ENCODE measurements at places on chromosomes 1 and 21. TPM values are rescaled to one million over a fixed set of nuclear protein-coding genes. Genes with fewer than 3 reads are reported as not detected.

GRCh38 chr1:98766255-98766654 lies 104.7 kb downstream of the SNX7 start:
- no peak overlapping the region for H3K4me3 ChIP-seq
- no peaks in the 10 kb centered on the region for H3K4me1 ChIP-seq
- DNase-seq, result no peak
- H3K27me3 ChIP-seq, result no peaks in the 10 kb centered on the region
- no peaks in the 10 kb centered on the region for H3K36me3 ChIP-seq

- DNase-seq, result no peak
- H3K27ac ChIP-seq, result no peak overlapping the region
- H3K36me3 ChIP-seq, result no peaks in the 10 kb centered on the region
- peaks cover 9% of the 10 kb centered on the region for H3K27me3 ChIP-seq
Observed at GRCh38 chr1:183638649-183639387, 3.2 kb upstream of the ARPC5 start.

DNA sequence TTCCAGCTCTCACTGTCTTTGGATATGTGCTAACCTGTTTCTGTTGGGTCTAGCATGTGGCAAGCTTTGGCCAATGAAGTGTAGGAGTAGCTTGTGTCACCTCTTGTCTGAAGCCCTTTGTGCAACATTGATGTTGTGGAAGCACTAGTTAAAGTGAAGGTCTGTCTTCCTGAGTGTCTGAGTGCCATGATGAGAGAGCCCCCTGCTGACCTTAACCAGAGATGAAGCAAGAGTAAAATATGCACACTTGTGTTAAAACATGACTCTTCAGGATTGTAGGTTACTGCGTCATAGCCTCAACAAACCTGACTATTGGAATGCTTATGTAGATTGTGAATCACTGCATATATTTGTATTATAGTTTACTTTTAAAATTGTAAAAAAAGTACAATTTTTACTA lies 103.7 kb downstream of the NCAM2 start:
- H3K4me1 ChIP-seq, result peaks cover 10% of the 10 kb centered on the region
- H3K27ac ChIP-seq, result no peak overlapping the region
- peak; percentile 76 for DNase-seq
- no peaks in the 10 kb centered on the region for H3K27me3 ChIP-seq

GRCh38 chr1:50080904-50081586 lies 27.7 kb upstream of the ELAVL4 start:
- peak; percentile 59 for DNase-seq
- no peaks in the 10 kb centered on the region for H3K36me3 ChIP-seq
- no peaks in the 10 kb centered on the region for H3K27me3 ChIP-seq
- no peaks in the 10 kb centered on the region for H3K4me1 ChIP-seq
- no peak overlapping the region for H3K27ac ChIP-seq
- H3K4me3 ChIP-seq, result no peak overlapping the region

DNA sequence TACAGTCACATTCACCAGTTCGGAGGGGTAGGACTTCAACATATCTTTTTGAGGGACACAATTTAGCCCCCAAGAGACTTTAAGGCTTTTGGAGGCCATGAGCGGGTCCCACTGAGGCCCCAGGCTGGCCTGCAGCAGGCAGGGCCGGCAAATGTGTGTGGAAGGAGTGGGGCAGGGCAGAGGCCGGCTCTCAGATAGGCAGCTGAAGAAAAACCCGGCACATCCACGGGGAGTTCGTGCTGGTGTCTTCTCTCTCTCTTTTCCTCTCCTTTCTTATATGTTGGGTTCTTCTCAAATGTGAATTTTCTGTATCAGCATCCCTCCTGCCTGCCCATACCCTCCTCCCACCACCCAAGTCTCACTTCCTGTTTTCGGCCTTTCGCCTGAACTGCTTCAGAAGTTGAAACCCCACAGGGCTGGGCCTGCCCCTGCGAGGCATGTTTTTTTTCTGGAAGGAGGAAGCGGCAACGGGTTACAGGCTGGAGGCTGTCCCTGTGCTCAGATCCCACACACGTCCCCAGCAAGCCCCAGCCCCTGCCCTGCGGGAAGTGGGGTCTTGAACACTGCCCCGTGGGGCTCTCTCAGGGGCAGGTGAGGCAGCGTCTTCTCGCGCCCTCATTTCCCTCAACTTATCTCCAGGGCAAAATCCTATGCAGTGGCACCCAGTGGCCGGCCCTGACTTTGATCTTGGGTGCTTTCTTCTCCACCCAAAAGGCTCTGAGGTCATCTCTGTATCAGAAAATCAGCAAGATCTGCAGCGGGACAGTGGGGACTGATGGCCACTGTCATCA lies 9.7 kb upstream of the UMODL1 start:
- peaks cover 18% of the 10 kb centered on the region for H3K4me1 ChIP-seq
- no peak for DNase-seq
- H3K27ac ChIP-seq, result no peak overlapping the region
- H3K36me3 ChIP-seq, result no peaks in the 10 kb centered on the region

DNA sequence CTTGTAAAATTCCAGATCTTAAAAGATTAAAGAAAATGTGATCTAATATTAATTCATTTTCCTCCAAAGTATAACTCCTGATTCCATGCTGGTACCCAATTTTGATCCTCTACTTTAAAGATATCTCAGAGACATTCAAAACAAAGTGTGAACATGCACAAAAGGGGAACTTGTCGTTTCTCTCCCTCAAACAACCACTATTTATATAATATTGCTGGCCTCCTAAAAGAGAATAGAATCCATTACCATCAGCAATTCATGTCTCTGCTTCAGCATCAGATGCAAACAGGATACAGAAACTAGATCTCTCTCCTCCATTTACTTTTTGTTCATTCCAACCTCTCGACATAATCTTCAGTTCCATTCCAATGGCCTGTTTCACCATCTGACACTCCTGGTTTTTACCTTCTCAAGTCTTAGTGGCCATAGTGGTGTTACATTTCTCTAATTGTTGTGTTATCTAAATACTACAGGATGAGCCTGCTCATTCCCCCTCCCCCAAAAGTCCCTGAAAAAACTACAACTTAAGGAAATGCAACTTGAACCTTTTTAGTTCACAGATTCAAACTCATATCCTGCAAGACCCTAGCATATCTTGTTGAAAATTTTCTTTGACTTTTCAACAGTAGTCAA lies 4.1 kb downstream of the NRIP1 start:
- H3K27me3 ChIP-seq, result peaks cover 17% of the 10 kb centered on the region
- H3K4me3 ChIP-seq, result peak overlapping the region; percentile 17
- no peaks in the 10 kb centered on the region for H3K36me3 ChIP-seq
- H3K4me1 ChIP-seq, result peaks cover 53% of the 10 kb centered on the region
- no peak for DNase-seq

- H3K4me1 ChIP-seq, result peaks cover 40% of the 10 kb centered on the region
- DNase-seq, result peak; percentile 75
- peak overlapping the region; percentile 14 for H3K27ac ChIP-seq
- no peaks in the 10 kb centered on the region for H3K27me3 ChIP-seq
- peak overlapping the region; percentile 85 for H3K4me3 ChIP-seq
Observed at GRCh38 chr1:112957133-112957812, 1.3 kb upstream of the SLC16A1 start.

DNA sequence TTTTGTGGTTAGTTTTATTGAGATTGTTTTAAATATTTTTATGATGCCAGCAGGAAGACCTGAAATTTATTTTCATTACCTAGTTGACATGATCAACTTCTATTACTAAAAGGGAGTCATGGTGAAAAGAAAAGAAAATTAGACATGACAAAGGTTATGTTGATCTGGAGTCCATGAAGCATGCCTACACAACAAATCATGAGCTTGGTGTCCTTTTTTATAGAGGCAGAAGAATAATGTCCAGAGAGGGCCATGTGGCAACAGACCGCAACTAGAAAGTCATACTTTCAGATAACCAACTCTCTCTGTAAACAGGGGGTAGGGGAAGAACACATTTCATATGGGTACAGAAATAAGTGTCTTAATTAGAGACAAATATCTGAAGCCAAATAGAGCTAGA lies 175.5 kb upstream of the HOOK1 start:
- H3K36me3 ChIP-seq, result no peaks in the 10 kb centered on the region
- no peaks in the 10 kb centered on the region for H3K27me3 ChIP-seq
- no peak for DNase-seq
- H3K4me3 ChIP-seq, result no peak overlapping the region

DNA sequence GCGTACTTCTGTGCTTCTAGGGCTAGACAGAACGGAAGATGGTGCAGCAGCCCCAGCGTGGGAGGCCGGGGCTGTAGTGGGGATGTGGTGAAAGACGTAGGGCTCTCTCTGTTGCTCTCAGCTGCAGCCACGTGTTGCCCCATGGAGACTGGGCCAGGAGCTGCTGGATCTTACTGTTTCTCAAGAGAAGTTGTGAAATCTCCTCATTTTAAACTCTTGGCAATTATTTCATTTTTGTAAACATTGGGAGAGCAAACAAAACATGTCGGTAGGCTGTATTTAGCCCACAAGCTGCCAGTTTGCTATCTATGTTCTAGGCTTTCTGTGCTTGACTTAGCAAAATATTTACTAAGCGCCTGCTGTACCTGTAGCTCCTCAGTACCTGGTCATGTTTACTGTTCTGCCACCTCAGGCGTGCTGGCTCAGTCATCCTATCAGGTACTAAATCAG lies 15.9 kb upstream of the ELOA start:
- H3K27ac ChIP-seq, result no peak overlapping the region
- H3K27me3 ChIP-seq, result no peaks in the 10 kb centered on the region
- H3K36me3 ChIP-seq, result no peaks in the 10 kb centered on the region
- 0 out of 2 replicates have a peak, but pooled peaks cover 3% of the 10 kb centered on the region for H3K4me1 ChIP-seq

GRCh38 chr1:42679364-42679983 lies 2.7 kb upstream of the YBX1 start:
- no peak for DNase-seq
- peaks cover 6% of the 10 kb centered on the region for H3K4me1 ChIP-seq
- peaks cover 3% of the 10 kb centered on the region for H3K36me3 ChIP-seq
- no peak overlapping the region for H3K27ac ChIP-seq

DNA sequence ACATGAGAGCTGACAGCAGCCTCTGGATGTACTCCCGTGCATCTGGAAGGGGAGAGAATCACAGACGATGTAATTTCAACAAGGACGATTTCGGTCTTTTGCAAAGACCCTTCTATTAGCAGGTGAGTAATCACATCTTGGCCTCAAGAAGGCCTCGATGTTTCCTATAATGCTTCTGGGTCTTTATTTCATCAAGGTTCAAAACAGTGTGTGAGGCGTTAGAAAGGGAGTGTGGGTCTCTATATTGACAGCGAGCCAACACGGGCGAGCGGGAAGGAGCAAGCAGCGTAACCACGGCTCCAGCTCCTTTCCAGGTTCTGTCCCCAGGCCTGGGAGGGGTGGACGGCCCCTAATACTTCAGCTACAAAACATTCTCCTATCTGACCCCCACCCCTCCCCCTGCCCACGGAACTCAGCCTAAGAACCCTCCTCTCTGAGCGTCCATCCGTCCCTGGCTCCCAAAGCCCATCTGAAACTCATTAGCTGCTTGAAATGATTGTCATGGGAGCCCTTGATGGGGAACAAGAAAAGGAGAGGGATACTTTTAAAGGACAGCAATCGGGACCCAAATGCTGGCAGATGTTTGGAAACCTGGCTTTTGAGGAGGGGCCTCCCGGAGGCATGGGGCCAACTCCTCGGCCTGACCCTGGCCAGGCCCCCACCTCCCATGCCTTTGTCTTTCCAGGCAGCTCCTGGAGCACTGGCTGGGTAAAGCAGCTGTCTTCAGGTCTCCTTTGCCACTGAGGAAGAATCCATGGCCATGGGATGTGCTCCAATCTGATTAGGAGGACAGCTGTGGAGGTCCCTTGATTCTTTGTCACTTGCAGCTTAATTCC lies 250.8 kb downstream of the FOXD2 start:
- H3K4me3 ChIP-seq, result no peak overlapping the region
- no peaks in the 10 kb centered on the region for H3K27me3 ChIP-seq
- no peak for DNase-seq
- no peaks in the 10 kb centered on the region for H3K36me3 ChIP-seq
- no peak overlapping the region for H3K27ac ChIP-seq

- no peaks in the 10 kb centered on the region for H3K4me1 ChIP-seq
- no peak overlapping the region for H3K4me3 ChIP-seq
- no peak for DNase-seq
- no peaks in the 10 kb centered on the region for H3K27me3 ChIP-seq
Observed at GRCh38 chr1:41623736-41624135, 139.3 kb upstream of the EDN2 start.

DNA sequence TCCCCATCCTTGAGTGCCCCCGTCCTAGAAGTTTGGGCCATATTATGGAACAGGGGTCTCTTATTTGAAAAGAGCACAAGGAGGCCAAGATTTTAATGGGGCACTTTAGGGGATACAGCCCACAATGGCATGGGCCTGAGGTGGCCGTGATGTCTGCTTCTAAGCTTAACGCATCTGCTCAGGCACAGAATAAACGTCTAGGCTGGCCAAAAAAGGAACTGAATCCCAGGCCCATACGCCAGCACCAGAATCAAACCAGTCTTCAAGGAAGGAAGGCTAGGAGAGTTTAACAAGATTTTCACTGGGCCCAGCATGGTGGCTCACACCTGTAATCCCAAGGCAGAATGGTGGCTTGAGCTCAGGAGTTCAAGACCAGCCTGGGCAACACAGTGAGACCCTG lies 9.2 kb upstream of the SARS1 start:
- no peaks in the 10 kb centered on the region for H3K27me3 ChIP-seq
- no peak overlapping the region for H3K4me3 ChIP-seq
- H3K4me1 ChIP-seq, result no peaks in the 10 kb centered on the region
- no peak overlapping the region for H3K27ac ChIP-seq
- no peak for DNase-seq

- H3K4me3 ChIP-seq, result no peak overlapping the region
- no peaks in the 10 kb centered on the region for H3K36me3 ChIP-seq
- no peak overlapping the region for H3K27ac ChIP-seq
- no peak for DNase-seq
- no peaks in the 10 kb centered on the region for H3K4me1 ChIP-seq
Observed at GRCh38 chr1:242800521-242800920, 276.0 kb upstream of the PLD5 start.

DNA sequence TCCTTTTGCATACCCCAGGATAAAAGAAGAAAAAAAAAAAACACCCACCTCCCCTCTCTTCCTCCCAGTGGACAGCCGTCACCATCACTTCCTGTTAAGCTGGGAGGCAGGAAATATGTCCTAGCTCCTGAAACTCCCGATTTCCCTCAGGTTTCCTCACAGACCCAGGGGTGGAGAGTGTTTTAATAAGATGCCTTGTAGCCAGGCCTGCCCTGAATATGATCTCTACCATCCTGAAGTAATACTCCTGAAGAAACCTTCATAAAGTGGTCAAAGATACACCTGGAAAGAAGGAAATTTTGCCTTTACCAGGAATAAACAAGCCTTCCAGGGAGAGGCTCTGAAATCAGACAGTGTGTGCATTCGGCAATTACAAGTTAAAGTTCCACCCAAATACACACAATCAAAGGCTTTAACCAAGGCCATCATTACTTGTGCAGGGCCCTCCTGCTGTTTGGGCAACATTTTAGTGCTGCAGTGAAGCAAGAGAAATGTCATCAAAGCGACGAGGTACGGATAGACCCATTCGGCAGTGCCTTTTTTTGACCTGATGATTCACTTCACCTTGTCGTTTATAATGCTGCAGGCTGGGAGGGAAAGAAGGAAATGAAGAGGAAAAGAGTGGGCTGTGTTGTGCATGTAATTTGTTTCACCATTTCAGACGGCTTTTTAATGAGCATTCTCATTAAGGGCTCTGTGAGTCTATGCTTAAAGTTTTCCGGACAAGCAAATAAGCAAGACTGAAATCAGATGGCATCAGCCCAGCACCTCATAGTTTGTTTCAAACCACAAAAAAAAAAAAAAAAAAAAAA lies 41.0 kb upstream of the RASAL2 start:
- DNase-seq, result peak; percentile 15
- no peak overlapping the region for H3K4me3 ChIP-seq
- no peak overlapping the region for H3K27ac ChIP-seq

KRTAP13-2 gene
- polyA plus RNA-seq, result not detected

ANKRD45 gene
- polyA plus RNA-seq, result 2.3 TPM

RPF1 gene
- 58.9 TPM for polyA plus RNA-seq

LMX1A gene
- not detected for polyA plus RNA-seq

OR2G6 gene
- polyA plus RNA-seq, result not detected

SPTA1 gene
- polyA plus RNA-seq, result not detected

All from GM23338 (cell line).